ENCODE measurements at places on chromosomes 6 and 20.

- DNase-seq = no peak
Observed at GRCh38 chr20:2449386-2449785, 21.2 kb downstream of the SNRPB start.

DNA sequence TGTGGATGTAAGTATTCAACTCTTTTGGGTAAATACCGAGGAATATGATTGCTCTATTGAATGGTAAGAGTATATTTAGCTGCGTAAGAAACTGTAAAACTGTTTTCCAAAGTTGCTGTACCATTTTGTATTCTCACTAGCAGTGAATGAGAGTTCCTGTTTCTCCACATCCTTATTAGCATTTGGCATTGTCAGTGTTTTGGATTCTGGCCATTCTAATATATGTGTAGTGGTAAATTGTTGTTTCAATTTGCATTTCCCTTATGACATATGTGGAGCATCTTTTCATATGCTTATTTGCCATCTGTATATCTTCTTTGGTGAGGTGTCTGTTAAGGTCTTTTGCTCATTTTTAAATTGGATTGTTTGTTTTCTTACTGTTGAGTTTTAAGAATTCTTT lies 29.3 kb upstream of the KAT14 start:
- no peak for DNase-seq

DNA sequence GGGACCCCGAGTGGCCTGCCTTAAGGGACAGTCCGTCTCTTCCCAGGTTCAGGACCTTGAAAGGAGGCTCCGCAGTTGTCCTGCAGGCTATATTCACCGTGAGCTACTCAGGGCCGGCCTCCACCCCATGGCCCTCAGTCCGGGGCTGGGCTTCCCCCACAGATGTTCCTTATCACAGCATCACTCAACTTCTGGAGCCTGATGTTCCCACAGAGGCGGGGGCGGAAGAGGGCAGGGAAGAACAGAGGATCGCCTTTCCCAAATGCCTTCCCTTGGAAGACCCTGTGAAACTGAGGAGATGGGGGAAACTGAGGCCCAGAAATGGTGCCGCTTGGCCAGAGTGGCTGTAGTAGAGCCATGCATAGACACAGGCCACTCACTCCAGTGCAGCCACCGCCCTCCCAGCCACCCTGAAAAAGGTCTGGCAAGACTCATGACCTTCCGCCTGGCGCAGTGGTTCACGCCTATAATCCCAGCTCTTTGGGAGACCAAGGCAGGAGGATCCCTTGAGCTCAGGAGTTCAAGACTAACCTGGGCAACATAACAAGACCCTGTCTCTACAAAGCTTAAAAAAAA lies 4.3 kb upstream of the COX4I2 start:
- DNase-seq = no peak

GRCh38 chr6:150685860-150686259 lies 86.2 kb downstream of the PLEKHG1 start:
- no peak for DNase-seq

DNA sequence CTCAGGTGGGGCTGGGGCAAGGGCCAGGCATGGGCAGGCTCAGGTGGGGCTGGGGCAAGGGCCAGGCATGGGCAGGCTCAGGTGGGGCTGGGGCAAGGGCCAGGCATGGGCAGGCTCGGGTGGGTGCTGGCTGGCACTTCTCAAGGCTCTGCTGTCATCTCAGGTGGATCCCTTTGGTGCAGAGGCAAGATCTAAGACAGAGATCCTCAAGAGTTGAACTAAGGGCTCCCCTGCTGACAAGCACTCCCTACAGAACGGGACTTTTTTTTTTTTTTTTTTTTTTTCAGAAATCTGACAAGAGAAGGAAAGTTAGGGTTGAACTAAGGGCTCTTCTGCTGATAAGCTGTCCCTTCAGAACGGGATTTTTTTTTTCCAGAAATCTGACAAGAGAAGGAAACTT lies 24.9 kb downstream of the MMP24OS start:
- DNase-seq = no peak

- no peak for DNase-seq
Observed at GRCh38 chr20:38126932-38127621, 38.0 kb downstream of the TGM2 start.

GRCh38 chr6:45718871-45719270 lies 296.8 kb downstream of the CLIC5 start:
- no peak for DNase-seq

DNA sequence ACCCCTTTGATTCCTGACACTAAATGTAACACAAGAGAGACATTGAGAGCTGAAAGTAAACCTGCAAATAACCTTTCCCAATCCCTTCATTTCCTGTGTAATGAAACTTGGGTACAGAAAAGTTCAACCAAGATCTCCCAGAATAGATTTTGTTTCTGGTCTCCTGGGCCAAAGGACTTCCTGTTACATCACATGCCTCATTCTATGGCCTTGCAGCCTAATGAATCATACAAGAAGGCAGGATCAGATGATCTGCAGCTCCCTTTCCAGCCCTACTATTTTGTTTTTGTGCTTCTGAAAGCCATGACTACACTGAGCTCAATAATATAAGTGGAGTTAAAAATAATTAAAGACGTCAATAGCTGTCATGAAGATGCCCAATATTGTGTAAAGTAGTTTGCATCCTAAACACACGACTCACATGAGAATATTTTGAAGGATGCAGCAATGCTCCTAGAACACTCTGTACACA lies 73.4 kb upstream of the NOX3 start:
- DNase-seq = no peak

DNA sequence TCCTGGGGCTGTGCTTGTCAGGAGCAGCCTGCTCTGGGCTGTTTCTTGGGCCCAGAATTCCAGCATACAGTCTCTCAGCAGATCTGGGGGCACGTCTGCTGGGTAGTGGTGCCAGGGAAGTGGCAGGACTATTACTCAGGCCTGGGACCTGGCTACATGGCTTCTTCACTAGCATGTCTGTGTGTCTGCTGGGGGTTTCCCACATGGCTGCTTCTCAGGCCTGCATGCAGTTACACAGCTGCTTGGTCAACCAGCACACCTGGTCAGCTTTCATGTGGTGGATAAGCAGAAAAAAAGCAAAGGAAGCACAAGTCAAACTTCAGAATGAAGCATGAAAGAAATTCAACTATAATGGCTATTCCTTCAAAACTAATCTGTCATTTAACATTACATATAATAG lies 316.2 kb upstream of the NOX3 start:
- DNase-seq = no peak

DNA sequence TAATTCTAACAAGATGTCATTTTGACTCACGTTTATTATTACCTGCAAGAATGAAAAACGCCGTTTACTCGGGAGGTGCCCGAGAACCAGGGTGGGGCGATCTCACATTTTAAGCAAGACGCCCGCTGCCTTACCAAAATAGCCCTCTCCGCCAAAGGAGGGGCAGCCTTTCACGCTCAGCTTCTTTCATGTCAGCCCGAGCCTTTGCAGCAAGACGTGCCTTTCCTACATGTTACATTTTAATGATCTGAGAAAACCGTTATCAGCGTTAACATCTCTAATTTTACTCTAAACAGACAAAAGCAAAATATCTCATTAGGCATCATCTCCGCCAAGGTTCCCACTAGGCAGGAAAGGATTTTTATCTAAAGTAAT lies 2.0 kb downstream of the BACH2 start:
- peak; percentile 23 for DNase-seq

DNA sequence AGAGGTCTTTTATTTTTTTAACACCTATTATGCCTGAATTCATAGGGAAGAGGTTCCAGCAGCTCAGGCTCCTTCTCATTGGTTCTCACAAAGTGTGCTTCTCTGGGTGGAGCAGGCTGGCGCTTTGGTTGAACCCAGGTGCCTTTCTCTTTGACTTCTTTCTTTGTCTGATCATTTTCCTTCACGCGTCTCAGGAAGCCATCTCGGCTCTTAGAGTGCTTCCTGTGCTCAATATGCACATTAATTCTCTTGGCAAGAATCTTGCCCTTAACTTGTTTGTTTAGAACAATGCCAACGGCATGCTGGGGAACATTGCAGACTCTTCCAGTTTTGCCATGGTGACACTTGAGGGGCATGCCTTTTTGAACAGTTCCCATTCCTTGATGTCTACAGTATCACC lies 44.2 kb upstream of the RNF24 start:
- no peak for DNase-seq

- no peak for DNase-seq
Observed at GRCh38 chr6:112179631-112180030, 74.7 kb downstream of the LAMA4 start.

GRCh38 chr20:13212750-13213149 lies 8.3 kb upstream of the ISM1 start:
- no peak for DNase-seq

DNA sequence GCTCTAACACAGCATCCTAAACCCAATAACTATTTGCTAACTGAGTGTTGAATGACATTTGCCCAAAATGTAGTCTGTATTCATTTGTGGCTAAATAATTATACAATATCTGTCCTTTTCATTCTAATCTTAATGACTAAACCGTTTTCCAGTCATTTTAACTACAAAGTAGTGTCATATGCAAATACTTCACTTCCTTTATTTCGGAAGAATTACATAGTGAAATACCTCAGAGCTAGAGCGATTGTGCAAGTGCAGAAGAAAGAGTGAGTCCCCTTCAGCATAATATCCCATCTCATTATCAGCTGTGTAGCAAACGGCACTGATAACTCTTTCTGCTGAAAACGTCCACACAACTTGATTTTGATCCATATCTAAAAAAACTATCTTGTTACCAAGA lies 66.2 kb downstream of the ROS1 start:
- DNase-seq = no peak

DNA sequence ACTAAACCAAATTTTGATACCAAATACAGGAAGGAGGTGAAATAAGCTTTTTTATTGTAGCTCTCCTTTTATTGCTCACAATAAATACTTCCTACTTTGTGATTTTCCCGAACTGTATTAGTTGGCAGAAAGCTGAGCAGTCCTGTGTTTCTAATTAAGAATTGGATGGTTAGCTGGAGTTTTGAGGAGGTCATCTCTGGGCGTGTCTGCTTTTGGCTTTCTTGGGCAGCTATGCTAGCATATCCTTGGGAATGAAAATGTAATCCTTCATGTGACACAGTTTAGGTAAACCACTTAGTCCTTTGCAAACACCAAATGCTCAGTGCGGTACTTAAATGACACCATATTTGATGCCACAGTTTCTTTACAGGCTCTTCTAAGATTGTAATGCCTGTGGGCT lies 67.5 kb downstream of the MTHFD1L start:
- DNase-seq = no peak

DNA sequence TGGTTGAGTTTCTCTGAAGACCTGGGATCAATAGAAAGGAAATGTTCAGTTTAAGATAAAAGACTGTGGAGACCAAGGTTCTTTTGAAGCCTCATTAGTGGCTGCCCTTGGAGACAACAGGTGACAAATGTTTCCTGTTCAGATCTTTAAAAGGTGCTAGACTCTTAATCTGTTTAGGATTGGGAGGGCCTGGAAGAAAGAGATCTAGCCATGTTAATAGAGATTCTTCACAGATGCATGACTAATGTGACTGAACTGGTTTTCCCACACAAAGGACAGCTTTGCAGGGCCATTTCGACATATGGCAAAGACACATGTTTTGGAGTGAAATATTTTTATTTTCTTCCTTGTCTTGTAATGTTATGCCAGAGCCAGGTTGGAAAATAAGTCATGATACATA lies 82.2 kb downstream of the WDR27 start:
- no peak for DNase-seq

DNA sequence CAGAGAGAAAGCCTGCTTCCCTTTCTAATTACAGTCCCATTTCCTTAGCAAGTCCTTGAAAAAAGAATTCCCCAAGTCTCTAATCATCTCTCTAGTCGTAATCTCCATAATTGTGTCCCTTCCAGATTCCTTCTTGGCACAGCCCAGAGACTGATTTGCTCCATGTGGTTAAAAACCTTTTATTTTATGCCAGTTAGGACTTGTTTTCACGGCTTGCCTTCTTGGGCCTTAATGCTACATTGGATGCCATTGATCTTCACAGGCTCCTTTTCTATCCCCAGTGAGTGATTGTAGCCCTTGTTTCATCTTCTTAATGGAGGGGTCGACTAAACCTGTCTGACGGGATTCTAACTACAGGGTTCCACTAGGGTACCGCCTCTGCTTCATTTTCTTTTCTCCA lies 650.6 kb upstream of the ARID1B start:
- no peak for DNase-seq

- no peak for DNase-seq
Observed at GRCh38 chr6:169215201-169215681, 38.4 kb downstream of the THBS2 start.

- no peak for DNase-seq
Observed at GRCh38 chr6:22673474-22673873, 104.1 kb downstream of the HDGFL1 start.

DNA sequence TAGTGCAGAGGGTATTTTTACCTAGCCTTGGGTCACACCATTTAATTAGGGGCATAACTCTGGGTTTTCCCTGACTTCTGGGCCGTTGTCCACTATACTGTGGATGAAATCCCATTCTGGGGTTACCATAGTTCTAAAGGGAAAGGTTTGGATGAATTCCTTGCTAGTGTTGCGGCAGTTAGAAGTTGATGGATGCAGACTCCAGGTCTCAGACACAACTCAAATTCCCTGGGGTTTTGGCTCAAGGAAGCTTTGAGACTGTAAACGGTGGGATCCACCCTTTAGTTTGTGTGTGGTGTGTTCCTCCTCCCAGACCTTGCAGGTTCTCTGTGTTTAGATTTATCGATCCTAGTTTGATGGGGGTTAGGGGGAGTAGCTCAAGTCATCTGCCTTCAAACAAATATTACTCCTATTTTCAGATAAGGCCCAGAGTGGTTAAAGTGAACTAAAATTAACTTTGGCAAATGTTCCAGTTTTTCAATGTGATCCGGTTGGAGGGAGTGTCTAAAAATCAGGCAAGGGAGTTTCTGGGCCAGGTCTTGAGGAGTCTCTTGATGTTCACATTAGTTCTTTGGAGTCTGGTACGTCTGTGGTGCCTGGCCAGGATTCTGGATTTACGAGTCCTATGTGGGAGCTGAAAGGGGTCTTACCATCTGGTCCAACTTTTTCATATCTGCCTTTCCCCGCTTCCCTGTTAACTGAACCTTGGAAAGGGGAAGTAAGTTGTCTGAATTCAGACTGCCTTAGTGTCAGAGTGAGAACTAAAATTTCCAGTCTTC lies 1.5 kb downstream of the RALY start:
- no peak for DNase-seq

DNA sequence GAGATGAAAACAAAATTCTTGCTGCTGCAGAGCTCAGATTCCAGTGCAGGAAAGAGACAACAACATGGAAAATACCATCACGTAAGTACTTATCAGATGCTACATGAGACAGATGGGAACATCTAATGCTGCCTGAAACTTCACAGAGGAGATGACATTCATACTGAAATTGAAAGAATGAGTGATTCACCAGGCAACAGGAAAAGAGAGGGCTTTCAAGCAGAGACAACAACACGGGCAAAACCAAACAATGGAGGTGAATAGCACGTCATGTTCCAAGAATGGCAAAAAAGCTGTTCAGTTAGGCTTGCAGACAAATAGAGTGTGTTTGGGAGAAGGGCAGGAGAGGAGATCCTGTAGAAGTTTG lies 39.3 kb downstream of the GTF2H5 start:
- no peak for DNase-seq

- DNase-seq = no peak
Observed at GRCh38 chr20:63741676-63742380, 2.3 kb downstream of the SLC2A4RG start.

GRCh38 chr6:63941747-63942470 lies 306.3 kb downstream of the PHF3 start:
- no peak for DNase-seq

Measured in cerebellar nuclear complex (tissue), 1 donor.